Activated CD4-positive, alpha-beta T cell treated with anti-CD3 and anti-CD28 coated beads, Interleukin-2, amount 50 U/mL, for 1 hour (primary cell): ENCODE measurements at places on chromosomes 16 and 17.

- DNase-seq: no peak
These were observed 351.0 kb upstream of the PSMD7 start for GRCh38 chr16:73945631-73946030.

DNA sequence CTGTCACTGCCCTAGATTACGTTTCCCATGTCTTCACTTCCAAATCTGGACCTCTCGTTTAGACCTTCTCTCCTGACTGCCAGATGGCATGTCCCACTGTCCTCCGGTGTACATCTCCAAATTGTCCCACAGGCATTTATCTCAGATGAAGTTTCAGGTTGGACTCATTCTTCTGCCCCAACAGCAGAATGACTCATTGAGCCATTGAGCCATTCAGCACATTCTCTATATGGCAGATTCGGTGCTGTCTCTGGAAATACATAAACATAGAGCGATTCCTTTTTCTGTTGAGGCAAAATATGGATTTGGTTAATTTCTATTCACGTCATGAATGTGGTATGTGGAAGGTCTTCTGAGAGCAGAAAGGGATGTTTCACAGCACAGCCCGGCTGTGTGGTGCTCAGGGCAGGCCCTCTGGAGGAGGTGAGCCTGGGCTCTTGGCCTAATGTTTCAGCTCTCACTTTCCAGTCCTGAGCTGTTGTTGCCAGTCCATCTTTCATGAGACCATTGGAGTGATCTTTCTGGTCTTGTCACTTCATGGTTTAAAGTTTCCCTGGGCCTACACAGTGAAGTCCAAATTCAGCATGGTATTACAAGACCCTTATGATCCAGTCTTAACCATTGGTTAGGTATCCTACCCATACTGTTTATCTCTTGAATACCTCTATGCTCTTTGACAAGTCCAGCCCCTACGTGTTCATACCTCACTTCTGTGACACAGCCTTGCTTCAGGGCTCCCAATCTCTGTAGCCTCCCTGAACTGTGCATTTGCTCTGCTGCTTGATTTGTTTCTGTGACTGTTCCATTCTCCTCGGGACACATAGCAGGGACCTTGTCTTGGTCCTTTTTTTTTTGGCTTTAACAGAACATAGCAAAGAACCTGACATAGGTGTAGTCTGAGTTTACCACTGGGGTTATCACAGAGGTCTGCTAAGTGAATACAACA lies 15.9 kb downstream of the HAPSTR1 start:
- DNase-seq: no peak

DNA sequence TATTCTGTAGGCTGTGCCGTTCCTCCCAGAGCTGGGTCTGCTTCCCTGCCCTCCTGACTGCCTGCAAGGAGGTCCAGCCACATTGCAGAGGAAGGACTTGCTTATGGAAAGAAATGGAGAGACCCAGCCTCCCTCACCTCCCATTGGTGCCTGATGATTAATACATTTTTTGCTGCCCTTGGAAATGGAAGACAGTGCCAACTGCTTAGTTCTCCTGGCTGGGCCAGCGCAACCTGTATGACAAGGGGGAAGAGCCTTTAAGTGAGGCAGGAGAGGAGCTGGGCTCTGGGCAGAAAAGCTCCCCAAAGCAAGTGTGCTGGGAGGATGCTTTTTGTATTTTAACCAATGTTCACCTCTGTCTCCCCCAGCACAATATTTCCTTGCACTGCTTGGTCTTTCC lies 238.5 kb downstream of the SOX9 start:
- DNase-seq: no peak

- no peak for DNase-seq
These were observed 14.5 kb downstream of the CCL11 start for GRCh38 chr17:34299956-34300577.

DNA sequence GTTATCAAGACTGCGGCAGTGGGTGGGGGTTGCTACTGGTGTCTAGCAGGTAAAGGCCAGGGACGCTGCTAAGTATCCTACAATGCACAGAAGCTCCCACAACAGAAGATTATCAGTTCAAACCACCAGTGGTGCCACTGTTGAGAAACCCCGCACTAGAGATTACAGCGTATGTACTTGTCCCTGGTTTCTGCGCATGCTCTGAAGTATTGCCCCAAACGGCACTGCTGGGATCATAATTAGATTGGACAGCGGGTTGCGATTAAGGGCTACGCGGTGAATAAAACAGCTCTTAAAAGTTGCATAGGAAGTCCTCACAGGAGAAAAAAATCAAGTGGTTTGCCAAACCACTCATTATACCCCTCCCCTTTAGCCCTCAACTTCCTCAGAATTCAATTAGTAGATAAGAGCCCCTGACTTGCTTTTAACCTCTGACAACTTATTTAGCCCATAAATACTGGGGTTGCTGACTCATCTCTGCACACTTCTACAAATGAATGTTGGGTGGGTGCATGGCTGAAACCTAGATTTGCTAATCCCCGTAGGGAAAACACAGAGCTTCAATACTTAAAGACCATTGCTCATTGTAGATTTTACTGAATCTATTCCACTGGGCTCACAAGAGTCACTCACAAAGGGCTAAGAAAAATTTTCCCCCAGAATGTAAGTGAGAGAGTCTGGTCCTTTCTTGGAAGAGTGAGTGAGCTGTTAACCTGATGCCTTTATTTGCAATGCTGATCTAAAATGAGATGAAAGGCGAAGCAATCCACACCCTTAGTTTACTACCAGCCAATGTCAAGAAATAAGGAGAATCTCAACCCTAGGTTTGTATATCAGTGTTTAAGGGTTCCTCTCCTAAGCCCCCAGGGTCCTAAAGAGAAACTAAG lies 91.8 kb downstream of the RGS9 start:
- DNase-seq: peak; percentile 9

GRCh38 chr16:65634291-65634690 lies 512.4 kb upstream of the CDH11 start:
- no peak for DNase-seq

- DNase-seq: no peak
These were observed 53.9 kb downstream of the USP22 start for GRCh38 chr17:20988896-20989295.

- DNase-seq: no peak
These were observed 11.3 kb upstream of the LPCAT2 start for GRCh38 chr16:55497558-55497957.

- no peak for DNase-seq
These were observed 15.2 kb upstream of the ABCC3 start for GRCh38 chr17:50619489-50619888.

- peak; percentile 1 for DNase-seq
These were observed 96.8 kb upstream of the ELAC2 start for GRCh38 chr17:13114601-13115031.

- no peak for DNase-seq
These were observed 9.7 kb downstream of the SLC6A2 start for GRCh38 chr16:55665511-55665910.

DNA sequence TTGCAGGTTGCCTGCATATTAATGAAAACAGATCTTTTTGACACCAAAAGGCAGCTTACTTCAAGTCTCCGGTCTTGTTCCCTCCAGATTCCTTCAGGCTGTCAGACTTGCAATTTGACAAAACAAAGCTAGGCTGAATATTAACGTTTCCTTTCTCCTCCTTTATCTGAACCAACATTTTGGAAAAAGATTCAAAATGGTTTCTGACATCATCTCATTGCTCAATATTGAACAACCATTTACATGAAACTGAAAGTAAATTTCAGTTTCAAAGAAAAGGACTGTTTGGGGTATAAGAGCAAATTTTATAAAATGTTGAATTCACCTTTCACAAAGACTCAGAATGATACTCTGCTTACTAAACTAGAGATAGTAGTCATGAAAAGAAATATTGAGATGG lies 521.8 kb downstream of the KCNJ2 start:
- DNase-seq: no peak

DNA sequence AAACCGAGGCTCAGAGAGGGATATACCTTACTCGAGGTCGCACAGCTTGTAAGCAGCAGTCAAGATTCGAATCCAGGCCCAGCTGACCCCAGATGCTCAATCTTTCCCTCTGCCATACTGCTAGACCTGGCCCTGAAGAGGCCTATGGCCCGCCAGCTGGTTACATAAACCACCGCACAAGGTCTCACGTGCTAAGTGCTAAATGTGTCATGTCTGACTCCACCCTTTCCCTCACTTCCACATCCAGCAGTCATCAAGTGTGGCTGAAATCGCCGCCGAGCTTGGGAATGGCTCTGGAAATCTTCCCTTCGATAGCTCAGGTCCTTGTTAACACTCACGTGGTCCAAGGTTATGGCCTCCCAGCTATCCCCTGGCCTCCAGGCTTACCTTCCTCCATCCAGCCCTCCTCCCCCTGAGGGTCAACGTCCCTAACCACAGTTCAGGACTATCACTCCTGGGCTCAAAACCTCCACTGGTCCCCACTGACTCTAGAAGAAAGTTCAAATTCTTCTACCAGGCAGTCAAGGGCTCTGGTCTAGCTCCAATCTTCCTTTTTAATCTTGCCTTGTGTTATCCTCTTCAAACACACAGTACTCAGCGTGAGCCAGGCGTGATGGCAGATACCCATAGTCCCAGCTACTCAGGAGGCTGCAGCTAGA lies 3.5 kb downstream of the ZBTB4 start:
- no peak for DNase-seq

GRCh38 chr16:89006036-89006752 lies 29.2 kb upstream of the CBFA2T3 start:
- DNase-seq: no peak

DNA sequence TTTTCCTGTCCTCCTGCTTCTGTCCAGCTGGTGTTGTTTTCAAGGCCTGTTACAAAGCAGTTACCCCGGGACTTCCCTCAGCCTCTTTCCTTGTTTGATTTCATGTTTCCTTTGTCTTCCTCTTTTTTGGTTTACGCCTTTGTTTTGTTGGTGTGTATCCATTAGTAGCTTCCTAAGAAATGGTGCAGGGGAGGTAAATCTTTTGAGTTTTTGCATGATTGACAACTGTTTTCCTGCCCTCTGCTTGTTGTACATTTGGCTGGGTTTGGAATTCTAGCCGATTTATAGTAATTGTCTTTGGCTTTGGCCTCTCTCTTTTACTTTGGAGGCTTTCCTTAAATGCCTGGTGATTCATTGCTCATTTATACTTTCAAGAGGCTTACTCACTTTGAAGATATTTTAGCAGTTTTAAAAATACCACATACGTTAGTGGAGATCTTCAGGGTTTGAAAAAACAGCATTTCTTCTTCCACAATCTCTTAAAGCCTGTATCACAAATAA lies 32.8 kb downstream of the DNAH2 start:
- DNase-seq: no peak

GRCh38 chr17:64291268-64291851 lies 28.3 kb upstream of the TEX2 start:
- DNase-seq: no peak

DNA sequence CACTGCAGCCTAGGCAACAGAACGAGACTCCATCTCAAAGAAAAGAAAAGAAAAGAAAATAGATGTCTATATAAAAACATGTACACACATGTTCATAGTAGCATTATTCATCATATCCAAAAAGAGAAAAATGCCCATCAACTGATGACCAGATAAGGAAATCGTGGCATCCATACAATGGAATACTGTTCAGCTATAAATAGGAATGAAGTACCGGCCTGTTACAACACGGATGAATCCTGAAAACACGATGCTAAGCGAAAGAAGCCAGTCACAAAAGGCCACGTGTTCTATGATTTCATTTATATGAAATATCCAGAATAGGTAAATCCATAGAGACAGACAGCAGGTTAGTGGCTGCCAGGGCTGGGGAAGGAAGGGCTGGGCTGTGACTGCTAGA lies 65.8 kb downstream of the TBC1D16 start:
- no peak for DNase-seq

DNA sequence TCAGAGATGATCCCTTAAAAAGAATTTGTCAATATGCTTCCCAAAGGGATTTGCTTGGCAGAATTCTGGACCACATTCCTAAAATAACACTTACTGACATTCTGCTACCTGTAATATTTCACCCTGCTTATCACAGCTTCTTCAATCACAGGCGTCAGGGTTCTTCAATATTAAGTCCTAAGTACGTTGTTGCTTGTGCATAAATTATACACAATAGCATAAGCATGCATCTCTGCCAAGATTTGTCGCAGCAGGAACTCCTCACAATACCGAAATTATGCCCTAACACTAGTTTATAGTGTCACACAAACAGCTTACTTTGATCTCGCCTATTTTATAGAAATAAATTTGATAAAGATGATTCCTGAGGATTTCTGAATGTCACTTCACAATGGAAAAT lies 48.9 kb downstream of the UBE2G1 start:
- DNase-seq: no peak

- DNase-seq: no peak
These were observed 6.0 kb downstream of the ADAP2 start for GRCh38 chr17:30927756-30928155.

- no peak for DNase-seq
These were observed 33.7 kb downstream of the HNF1B start for GRCh38 chr17:37711113-37711512.

DNA sequence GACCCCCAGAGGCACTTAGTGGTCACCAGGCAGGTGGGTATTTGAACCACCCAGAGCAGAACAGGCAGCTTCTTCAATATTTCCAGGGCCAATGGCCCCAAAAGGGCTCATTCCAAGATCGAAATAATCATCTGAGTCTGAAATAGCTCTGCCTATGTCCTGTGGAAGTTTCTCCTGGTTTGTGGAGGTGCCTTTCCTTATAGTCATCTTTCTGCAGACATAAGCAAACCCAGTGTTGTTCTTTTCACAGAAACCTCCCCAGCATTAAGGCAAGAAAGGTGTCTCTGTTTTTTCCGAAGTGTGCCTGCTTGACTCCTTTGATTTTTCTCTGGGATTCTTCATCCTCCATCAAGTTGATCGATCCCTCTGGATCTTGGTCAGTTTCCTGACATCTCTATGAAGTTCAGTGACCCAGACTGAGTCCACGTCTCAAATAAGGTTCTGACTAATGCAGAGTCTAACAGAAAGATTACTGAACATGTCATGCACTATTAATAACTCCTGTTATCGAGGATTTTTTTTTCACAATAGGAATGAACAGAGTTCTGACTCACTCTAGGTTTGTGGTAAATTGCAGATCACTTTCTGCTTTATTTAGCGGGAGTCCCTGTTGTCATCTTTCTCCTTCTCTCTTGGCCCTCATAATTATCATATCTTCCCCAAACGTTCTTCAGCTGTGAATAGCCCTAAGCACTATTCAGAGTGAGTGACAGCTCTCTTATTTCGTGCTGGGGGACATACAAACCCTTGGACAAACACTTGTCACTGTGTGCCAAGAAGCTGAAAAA lies 1.5 kb downstream of the LRRC3C start:
- DNase-seq: no peak

GRCh38 chr17:50891577-50891989 lies 25.4 kb upstream of the TOB1 start:
- no peak for DNase-seq

- DNase-seq: no peak
These were observed 23.7 kb downstream of the ITPRIPL2 start for GRCh38 chr16:19137201-19138128.
